ENCODE measurements at places on chromosomes 3 and 15.

GRCh38 chr3:108218811-108219210, 3.4 kb downstream of the IFT57 start:
- DNase-seq, result no peak

- no peak for DNase-seq
These were observed 27.3 kb downstream of the NIT2 start for GRCh38 chr3:100361897-100362296.

DNA sequence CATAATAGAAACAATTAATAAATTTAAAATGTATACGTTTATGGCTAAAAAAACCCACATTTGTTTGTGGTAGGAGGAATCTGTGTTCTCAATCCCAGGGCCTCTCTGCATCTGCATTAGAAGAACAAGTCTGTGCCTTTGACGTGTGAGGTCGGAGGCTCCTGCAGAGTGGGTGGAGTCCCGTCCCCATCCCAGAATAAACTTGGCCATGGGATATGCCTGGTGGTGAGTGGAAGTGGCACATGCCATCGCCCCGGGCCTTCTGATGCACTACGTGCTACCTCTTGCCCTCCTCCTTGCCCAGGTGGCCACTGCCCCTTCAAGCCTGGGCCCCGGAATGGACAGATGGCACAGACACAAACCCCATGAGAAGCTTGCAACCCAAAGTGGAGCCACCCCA, 131.1 kb upstream of the NSMCE3 start:
- DNase-seq, result no peak

GRCh38 chr15:49232236-49232806, 62.3 kb downstream of the GALK2 start:
- no peak for DNase-seq

- no peak for DNase-seq
These were observed 210.0 kb downstream of the NFKBIZ start for GRCh38 chr3:102059145-102059943.

- DNase-seq, result no peak
These were observed 251.0 kb downstream of the SQOR start for GRCh38 chr15:45885801-45886200.

DNA sequence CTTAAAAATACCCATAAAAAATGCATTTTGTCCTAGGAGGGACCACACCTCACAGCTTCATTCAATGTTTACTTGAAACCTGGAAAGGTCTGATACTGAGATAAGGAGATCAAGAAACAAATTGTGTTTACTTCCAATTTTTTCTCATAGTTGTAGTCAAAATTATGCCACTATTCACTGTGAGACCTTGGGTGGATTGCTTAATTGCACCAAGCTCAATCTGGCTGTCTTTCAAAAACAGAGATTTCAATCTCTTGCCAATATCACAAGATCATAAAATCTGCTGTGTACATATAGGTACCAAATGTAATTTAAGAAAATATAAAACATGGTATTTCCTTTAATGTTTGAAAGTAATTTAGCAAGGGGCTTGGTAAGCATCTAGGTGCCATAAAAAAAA, 186.4 kb upstream of the THBS1 start:
- no peak for DNase-seq

GRCh38 chr3:181417748-181418147, 294.0 kb upstream of the SOX2 start:
- DNase-seq, result no peak

GRCh38 chr15:40150163-40150925, 10.5 kb upstream of the BUB1B start:
- DNase-seq, result no peak

GRCh38 chr3:119084371-119085069, 49.9 kb upstream of the IGSF11 start:
- peak; percentile 58 for DNase-seq

DNA sequence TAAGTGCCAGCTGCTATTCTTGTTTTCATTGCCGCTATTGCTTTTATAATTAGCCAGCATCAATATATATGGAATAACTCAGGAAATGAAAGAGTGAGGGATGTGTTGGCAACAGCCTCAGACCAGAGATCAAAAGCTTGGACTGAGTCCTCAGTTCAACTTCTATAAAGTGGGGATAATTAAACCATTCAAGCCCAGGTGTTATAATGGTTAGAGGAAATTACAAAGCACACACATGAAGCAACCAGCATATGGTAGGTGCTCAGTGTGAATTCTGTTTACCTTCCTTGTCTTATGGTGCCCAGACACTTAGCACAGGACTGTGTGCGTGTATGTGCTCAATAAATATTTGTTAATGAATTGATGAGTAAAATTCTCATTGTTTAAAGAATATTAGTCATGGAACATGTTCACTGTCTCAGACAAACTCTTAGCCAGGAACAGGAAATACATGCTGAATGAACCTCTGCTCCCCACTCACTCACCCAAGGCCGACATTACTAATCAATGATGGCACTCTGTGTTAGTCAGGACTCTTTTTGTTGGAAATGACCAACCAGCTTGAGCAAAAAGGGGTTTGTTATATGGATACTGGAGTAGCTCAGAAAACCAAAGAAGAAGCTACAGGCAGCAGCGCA, 16.7 kb upstream of the CCDC174 start:
- DNase-seq, result no peak

- DNase-seq, result no peak
These were observed 71.9 kb downstream of the MGLL start for GRCh38 chr3:127750226-127751031.

- DNase-seq, result no peak
These were observed 520.9 kb upstream of the TGFBR2 start for GRCh38 chr3:30085486-30085885.

DNA sequence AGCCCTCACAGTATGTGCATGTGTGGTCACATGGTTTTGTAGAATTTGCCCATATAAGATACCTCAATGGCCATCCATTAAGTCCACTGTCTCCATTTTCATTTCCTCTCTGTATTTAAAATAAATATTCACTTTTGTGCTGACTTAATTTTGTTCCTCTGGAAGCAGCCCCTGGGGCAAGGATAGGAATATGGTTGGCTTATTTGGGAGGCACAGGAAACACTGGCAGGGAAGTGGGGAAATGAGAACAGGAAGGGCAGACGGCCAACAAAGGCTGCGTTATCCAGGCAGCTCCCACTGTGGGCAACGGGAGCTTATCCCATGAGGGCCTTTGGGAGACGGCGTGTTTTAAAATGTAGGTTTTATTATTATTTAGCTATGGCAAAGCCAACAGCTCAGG, 148.6 kb downstream of the SHQ1 start:
- DNase-seq, result no peak

- no peak for DNase-seq
These were observed 506.9 kb downstream of the SHQ1 start for GRCh38 chr3:72341380-72341770.

- DNase-seq, result peak; percentile 37
These were observed 259.6 kb upstream of the ZNF717 start for GRCh38 chr3:76044601-76045600.

GRCh38 chr3:58037141-58037910, 29.1 kb downstream of the FLNB start:
- no peak for DNase-seq

- no peak for DNase-seq
These were observed 750.6 kb downstream of the AGBL1 start for GRCh38 chr15:86830304-86830703.

GRCh38 chr3:184713040-184713355, 1.1 kb upstream of the MAGEF1 start:
- no peak for DNase-seq

DNA sequence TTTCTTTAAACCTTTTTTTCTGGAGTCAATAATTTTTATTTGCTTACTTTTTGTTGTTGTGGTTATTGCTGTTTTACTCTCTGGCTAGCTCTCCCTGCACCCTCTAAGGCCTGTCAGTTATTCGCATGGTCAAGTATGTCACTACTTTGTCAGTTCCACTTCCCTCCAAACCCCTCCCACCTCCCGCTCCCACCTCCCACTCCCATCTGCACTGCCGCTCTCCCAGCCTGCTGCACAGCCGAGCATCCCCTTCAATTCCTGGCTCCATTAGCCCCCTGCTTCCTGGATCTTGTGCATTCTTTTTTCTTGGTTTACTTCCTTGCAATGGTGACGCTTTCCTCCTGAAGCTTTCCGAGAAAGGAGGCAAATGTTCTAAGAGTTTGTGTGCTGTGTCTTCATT, 218.0 kb downstream of the XXYLT1 start:
- DNase-seq, result no peak

- peak; percentile 50 for DNase-seq
These were observed 42.7 kb downstream of the CADPS start for GRCh38 chr3:62832553-62832952.

DNA sequence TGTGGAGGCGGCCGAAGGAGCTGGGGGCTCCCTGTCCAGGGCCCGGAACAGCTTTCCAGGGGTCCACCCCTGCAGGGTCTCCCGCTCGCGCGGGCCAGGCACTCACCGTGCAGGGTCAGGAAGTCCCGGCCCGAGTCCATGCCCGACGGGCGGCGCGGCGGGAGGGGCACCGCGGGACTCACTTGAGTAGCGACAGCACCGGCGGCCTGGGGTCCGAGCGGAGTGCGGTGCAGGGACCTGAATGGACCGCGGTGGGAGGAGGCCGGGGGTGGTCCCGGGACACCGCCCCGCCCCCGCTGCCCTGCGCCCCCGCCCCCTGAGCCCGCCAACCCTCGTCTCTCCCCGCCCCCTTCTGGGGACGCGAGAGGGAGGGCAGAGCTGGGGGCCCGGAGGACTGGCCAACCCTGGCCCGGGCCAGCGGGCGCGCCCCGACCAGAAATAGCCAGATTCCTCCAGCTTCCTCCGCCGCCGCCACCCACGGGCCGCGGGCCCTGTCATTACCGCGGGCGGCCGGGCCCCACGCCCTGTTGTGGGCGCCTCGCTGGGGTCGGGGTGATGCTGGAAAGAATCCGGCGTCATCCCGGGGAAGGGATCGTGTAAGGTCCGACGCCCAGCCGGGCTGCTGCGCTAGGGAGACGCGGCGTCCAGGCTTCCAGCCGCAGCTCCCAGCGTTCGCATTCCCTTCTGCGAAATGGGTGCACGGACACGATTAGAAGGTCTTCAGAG, at the start of gene PLCD1:
Gene PLCD1 (minus strand): TSS at position 243 of the 726 bp plus-strand sequence. CDS start 103 bp downstream, at position 140.
- DNase-seq, result no peak

DNA sequence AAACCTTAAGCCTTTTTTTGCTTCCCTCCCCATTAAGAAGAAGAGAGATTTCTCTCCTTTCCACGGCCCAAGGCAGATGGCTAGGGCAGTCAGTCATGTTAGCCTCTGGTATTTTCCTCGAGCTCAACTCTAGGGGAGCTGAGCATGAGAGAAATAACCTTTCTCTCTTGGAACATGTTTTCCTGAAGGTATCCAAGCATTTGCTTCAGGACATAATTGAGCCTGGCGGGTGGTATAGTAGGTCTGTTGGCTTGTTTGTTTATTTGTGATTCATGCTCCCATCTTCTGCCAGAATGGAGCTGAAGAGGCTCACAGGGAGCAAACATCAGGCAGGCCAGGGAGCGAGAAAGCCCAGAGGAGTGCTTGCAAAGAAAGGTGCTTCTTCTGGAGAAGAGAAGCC, 102.5 kb downstream of the MESD start:
- no peak for DNase-seq

GRCh38 chr3:30343067-30343831, 263.2 kb upstream of the TGFBR2 start:
- no peak for DNase-seq

- peak; percentile 4 for DNase-seq
These were observed 13.3 kb upstream of the PLXND1 start for GRCh38 chr3:129619726-129620162.

DNA sequence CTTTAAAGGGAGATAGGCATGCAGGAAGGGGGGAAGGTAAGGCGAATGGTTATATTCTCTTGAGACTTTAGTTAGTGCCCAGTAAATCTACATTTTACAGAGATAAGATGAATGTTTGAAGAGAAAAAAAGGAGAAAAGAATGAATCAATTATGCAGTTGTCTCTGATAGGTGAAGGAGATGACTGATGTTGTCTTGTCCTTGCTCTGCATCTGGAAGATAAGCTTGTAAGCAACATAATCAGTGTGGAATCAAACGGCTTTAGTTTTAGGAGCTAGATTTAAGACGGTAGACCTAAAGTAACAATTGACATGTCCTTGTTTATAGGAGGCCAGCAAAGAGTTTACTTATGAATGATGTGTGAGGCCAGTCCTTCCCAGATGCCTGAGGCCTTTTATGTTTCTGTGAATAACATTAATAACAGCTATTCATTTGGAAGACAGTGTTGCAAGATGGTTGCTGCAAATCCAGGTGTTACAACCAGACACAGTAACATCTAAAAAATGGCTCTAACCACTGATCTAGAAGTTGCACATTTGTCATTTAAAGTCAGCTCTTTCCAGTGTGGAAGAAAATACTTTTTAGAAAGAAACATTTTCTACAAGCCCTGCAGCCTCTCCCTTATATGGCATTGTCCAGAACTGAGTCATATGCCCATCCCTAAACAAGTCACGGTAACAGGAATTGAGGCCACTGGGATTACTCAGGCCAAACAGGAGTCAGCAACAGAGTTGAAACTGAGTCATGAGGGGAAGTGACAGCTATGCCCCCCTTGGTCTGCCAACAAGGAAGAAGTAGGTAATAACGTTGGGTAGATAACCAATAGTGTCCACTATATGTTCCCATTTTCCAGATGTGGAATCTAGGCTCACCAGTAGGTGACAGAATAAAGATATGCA, 77.5 kb upstream of the FBN1 start:
- no peak for DNase-seq

DNA sequence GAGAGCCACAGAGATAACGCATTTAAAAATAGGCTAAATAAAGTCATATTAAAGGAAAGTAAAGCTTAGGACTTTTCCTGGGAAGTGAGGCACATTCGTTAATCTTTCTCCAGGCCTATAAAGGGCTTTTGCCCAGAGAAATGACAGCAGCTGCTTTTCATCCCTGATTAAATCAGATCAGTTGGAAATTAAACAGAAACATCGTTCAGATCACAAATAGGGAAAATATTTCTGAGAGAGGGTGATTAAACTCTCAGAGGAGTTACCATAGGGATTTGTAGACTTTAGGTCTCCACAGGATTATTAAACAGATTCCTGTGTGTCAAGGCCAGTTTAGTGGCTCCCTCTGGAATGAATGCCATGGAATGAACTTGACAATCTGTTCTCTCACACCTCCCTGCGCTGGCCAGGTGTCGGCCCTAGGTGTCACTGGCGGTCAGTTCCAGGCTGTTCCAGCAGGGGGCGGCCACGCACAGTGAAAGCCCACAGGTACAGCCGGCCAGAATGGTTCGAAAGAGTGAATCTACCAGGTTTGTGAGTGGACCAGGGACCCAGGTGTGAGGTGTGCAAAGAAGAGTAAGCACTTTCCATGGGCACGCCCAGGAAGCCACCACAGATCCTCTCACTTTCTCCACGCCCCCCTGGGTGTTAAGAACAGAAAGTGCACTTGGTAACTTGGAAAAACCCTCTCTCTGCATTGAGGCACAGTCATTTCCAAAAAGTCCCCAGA, 253.0 kb upstream of the RASGRP1 start:
- DNase-seq, result peak; percentile 91

DNA sequence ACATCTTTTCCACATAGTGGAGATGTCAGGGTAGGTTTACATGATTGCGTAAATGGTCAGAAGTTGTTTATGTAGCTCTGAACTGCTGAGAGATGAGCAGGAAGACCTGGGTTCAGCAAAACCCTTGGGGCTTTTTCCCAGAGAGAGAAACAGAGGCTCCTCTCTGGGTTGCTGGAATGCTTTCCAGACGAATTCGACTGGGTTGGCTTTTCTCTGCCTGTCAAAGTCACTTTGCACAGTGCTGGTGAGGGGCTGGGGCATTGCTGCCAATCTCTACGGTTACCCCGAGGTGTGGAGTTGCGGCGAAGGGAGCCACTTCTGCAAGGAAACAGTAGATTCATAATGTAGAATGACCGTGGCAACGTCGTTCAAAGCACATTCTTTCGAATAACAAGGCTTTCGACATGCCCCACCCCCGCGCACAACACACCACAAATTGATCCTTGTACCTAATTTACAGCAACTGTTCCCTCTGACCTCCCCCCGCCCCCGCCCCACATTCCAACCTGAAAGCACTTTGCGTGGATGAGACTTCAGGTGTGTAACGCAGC, 950 bp upstream of the CNTN4 start:
- DNase-seq, result peak; percentile 13

GRCh38 chr3:158531334-158531733, 39.7 kb upstream of the MLF1 start:
- DNase-seq, result no peak

Measured in WERI-Rb-1 (cell line).